Kidney glomerular epithelial cell (primary cell): ENCODE measurements at places on chromosomes 2 and 18.

DNA sequence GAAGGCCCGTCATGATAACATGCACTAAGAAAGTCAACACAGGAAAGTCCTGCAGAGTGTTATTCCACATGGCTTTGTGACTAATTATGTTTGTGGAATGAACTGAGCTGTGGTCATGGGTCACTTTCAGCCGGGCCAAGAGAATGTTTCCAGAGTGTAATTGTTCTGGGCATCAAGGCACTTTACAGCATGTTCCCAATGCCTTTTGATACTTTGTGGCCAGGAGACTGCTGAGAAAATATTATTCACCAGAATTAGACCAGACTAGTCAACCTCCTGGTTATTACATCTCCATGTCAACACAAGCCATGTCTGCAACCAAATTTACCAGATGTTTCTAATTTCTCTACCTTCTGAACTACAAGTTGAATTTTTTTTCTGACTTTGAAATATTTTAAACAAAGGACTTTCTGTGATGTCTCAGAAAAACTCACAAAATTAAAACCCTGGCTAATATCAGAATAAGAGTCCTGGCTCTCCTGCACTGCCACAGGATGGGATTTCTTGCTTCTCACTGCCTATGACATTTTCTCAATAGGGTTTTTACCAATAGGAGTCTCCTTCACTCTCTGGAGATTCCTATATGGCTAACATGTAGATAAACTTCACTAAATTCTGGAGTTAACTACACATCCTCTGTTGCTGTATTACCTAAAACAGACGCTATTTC, 90.6 kb upstream of the WDR75 start:
- peak; percentile 26 for DNase-seq

- DNase-seq = no peak
Measured at GRCh38 chr18:2180586-2180985, 390.7 kb downstream of the METTL4 start.

- DNase-seq = peak; percentile 52
Measured at GRCh38 chr2:33788044-33788443, 188.9 kb upstream of the FAM98A start.

DNA sequence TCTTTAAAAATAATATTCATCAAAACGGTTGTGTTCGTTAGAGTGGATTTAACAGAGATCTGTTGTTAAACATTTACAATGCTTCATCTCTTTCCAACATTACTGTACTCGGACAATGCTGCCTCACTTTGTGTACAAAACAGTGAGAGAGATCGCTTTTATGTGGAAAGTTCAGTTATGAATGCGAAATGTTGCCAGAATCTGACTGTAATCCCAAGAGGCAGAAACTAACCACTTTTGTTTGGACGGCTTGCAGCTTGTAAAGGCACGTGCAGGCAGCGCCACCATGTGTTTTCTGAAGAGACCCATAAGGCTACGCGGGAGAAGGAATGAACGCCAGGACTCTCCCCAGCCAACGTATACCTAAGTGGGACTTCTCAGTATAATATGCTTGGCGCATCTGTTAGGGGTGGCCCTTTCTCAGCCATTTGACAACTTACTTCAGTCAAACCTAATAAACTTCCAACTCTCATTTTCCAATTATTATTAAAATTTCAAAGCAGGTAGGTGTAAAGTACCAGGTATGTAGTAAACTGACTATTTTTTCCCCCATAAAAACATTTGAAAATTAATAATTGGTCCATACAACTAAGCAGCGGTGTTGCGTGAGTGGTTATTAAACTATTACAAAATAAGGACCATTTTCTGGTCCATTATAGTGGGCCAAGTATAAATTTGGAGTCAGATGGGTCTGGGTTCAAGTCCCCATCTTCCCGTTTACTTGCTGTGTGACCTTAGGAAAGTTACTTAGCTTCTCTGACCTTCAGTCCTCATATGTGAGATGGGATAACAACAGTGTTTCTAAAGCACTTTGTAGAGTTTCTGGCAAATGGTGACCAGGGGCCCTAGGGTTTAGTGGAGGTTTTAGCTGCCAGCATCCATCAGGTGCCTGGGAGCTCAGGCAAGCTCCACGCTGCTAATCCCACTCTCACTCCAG, 5.6 kb upstream of the NAPG start:
- DNase-seq = peak; percentile 59

GRCh38 chr2:70918016-70918415, 17.7 kb upstream of the ATP6V1B1 start:
- DNase-seq = no peak

- DNase-seq = no peak
Measured at GRCh38 chr2:80169811-80170594, 134.5 kb downstream of the LRRTM1 start.

GRCh38 chr2:40516604-40517003, 64.7 kb upstream of the SLC8A1 start:
- peak; percentile 41 for DNase-seq

DNA sequence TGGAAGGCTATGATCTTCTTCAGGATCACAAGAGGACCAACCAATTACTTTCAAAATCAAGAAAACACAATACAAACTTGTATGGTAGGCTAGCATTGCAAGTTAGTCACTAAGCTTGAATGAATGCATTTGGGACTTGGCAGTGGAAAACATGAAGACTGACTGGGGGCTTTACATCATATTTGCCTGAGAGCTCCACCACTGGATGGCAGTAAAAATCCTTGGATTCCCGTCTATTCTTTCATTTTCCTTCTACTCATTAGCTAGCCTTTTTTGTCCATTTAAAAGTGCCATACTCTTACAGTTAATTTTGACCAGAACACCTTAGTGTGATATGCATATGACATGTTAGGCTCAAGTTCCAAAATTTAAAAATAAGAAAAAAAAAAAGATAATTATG, 63.5 kb upstream of the RASGRP3 start:
- peak; percentile 42 for DNase-seq

- peak; percentile 73 for DNase-seq
Measured at GRCh38 chr2:75560768-75561565, at the start of gene EVA1A. Gene EVA1A, minus strand, starts transcription at chr2:75560939. Its CDS starts 42,799 bp downstream, at chr2:75518140.

- no peak for DNase-seq
Measured at GRCh38 chr2:201185863-201186262, 2.9 kb downstream of the CASP10 start.

DNA sequence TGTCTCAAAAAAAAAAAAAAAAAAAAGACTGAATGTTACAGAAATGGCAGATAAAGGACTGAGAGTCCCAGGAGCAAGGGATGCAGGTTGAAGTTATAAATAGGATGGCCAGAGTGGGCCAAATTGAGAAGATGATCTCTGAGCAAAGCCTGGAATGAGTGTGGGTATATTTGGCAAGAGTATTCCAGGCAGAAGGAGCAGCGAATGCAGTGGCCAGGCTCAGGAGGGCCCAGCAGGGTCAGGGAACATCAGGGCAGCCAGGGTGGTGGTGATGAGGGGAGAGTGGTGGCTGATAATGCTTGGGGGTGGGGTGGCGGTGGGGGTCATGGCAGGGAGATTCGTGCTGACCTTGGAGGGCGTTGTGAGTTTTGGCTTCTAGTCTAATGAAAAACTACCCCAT, 141.3 kb upstream of the AGAP1 start:
- no peak for DNase-seq

GRCh38 chr18:51867767-51868166, 472.2 kb upstream of the DCC start:
- peak; percentile 10 for DNase-seq

DNA sequence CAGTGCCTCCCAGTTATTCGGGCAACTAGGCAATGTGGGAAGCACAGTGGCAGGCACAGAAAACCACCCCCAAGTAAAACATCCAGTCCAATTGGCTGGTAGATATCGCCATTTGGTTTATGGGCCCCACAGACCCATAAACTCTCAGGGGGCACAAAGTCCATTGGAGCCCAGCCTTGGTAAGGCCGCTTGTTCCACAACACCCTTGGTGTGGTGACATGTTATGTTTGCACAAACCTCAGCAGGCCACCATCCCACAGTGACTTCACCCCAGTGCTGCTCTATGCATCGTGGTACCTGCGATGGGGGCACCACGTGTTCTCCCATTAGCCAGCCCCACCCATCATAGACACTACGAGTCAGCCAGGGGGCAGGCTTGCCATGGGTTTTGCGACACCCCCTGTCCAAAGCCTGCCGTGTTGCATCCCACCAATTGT, 18.5 kb downstream of the PHOSPHO2 start:
- no peak for DNase-seq

GRCh38 chr2:238239543-238239862, 335 bp downstream of the HES6 start:
- DNase-seq = no peak

- DNase-seq = no peak
Measured at GRCh38 chr18:8529609-8530008, 79.6 kb upstream of the RAB12 start.

GRCh38 chr2:22912398-22912797, 472.6 kb upstream of the KLHL29 start:
- DNase-seq = no peak

DNA sequence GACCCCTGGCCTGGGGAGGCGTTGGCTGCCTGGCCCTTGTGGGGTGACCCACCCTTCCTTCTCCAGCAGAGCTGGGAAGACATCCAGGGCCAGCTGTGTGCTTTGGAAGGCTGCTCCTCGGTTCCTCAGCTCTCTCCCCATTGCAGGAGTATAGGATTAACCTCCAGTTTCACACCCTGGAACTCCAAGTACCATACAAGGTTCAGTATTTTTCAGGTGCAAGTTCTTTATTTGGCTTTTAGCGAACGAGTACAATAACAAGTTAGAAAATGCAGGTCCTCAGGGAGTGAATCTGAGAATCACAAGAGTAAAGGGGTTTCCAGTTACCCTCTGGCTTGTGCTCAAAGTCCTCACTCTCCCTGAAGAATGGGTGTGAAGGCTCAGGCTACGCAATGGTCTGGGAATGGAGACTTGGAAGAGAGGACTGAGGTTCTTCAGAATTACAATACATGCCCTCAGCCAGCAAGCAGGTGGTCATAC, 101.2 kb downstream of the APOB start:
- DNase-seq = no peak

DNA sequence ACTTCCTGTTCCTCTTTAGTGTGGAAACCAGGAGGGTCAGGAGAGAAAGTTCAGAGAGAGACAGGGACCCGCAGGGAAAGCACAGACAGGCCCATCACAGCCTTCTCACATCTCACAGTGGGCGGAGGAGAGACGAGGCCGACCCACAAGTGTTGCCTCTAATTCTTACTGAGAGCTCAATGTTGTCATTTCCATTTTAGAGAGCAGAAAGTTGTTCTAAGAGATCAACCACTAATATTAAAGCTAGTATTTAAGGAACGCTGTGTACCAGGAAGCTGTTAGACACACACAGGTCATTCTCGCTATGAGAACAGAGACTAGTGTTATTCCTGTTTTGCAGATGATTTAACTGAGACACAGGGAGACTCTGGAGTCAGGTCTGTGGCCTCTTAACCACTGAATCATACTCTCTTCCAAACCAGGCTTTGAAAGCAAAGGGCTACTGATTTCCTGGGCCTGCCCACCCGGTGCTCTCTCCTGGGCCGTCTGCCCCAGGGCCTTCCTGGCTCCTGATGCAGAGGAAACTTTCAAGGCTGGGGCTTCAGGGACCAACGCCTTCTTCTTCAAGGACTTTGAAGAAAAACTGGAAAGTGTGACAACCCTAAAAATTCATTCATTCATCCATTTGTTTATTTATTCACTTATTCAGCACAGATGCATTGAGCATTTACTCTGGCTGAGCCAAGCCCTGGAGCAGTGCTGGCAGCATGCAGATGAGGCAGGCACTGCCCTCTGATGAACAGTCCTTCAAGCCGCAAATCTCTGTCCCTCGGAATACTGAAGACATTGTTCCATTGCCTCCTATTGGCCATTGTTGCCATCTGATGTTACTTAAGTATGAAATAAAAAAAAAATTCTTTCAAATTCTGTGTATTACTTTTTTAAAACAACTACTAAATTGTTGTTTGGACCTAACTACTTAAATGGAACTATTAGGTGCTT, 37.2 kb upstream of the BIN1 start:
- DNase-seq = no peak

DNA sequence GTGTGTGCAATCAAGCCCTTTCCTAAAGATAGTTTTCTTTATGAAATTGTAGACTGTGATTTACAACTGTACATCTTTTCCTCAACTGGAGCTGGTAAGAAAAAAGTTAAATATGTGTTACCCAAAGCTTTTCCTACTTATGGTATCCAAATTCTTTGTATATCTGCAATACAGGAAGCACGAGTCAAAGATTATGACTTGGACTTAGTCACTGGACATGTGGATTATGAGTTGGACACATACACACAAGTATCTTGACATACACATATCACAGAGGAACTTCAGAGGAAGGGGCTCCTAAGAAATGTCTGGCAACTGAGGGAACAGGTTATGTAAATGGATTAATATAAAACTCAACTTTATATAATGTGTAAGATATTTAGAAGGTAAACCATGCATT, 35.2 kb downstream of the PRELID3A start:
- DNase-seq = no peak

GRCh38 chr2:158120102-158120501, 18.4 kb downstream of the UPP2 start:
- no peak for DNase-seq

GRCh38 chr2:37705191-37705590, 33.7 kb upstream of the CDC42EP3 start:
- DNase-seq = no peak

- DNase-seq = no peak
Measured at GRCh38 chr2:239295377-239296019, 105.3 kb downstream of the HDAC4 start.

- DNase-seq = peak; percentile 11
Measured at GRCh38 chr2:127139766-127140165, 32.8 kb upstream of the BIN1 start.

GRCh38 chr18:64207820-64208219, 58.9 kb upstream of the LINC00305 start:
- no peak for DNase-seq

- no peak for DNase-seq
Measured at GRCh38 chr18:73384246-73384645, 516.5 kb upstream of the NETO1 start.

- no peak for DNase-seq
Measured at GRCh38 chr2:110678457-110679336, 834 bp upstream of the BUB1 start.

DNA sequence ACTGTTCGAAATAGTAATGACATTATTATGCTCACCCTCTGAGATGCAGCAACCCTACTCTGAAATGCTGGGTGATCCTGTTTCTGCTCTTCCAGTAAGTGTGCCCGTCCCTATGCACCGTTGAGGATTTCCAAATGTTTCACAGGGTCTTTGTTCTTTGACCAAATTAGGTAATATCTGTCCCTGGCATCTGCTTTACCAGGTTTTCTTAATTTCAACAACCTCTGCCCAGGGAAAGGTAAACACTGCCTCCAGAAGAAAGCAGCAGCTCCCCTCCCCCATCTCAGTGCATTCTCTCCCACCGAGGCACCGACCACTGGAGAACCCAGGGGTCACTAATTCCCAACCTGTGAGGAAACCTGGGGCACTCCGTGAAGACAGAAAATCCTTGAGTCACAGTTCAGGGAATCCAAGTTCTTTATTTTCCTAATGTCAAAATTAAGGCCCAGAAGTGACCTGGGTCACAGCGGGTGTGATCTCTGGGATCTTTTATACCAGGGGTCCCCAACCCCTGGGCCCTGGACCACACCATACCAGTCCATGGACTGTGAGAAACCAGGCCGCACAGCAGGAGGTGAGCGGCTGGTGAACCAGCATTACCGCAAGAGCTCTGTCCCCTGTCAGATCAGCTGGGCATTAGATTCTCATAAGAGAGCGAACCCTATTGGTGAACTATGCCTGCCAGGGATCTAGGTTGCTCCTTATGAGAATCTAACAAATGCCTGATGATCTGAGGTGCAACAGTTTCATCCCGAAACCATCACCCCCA, 1.2 kb upstream of the GRB14 start:
- no peak for DNase-seq
